ENCODE measurements at places on chromosomes 3 and 15.

DNA sequence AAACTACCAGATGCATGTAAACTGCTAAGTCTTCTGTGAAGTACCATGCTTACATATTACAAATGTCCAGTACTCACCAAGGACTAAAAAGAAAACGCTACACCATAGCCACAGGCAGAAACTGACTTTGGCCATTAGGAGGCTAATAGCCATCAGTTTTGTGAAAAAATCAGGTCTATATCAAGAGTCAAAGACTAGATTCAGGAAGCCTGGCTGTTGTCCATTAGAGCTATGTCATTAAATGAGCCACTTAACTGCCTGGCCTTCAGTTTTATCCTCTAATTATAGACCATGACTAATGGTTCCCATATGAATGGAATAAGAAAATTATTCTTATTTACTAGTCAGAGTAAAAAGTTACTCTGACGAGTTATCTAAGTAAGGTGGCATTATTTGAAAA lies 144.1 kb downstream of the VPS13C start:
- no peak for DNase-seq

- DNase-seq = no peak
These were observed 27.3 kb downstream of the CYP11A1 start for GRCh38 chr15:74340150-74340549.

DNA sequence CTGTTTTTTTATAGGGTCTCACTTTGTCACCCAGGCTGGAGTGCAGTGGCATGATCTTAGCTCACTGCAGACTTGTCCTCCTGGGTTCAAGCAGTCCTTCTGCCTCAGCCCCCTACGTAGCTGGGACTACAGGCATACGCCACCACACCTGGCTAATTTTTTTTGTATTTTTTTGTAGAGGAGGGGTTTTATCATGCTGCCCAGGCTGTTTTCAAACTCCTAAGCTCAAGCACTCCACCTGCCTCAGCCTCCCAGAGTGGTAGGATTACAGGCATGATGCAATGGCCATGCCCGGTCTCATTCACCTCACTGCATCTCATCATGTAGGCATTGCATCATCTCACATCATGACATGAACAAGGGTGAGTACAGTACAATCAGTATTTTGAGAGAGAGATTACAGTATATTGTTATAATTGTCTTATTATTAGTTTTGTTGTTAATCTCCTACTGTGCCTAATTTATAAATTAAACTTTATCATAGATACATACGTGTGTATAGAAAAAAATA lies 74.3 kb upstream of the EOMES start:
- no peak for DNase-seq

GRCh38 chr15:56019060-56019793 lies 25.8 kb upstream of the NEDD4 start:
- DNase-seq = no peak

GRCh38 chr15:27731776-27732175 lies 367.3 kb downstream of the OCA2 start:
- DNase-seq = no peak

- no peak for DNase-seq
These were observed 168.7 kb upstream of the TMCO5A start for GRCh38 chr15:37765786-37766185.

GRCh38 chr3:42871592-42872196 lies 4.0 kb downstream of the CYP8B1 start:
- DNase-seq = no peak

DNA sequence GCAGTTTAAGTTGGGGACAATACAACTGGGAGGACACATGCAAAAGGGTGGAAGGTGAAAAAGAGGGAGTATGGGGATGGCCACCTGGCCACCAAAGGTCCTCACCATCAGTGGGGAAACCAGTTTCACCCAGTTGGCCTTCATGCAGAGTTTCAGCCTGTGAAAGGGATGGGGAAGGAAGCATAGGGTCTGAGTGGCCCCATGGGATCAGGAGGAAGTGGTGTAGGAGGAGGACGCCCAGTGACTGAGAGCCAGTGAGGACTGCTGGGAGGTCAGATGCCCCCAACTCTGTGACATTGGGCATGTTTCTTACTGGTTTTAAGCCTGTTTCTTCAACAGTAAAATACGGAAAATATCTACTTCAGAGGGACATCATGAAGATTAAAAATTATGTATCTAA lies 16.3 kb downstream of the BCL2A1 start:
- no peak for DNase-seq

DNA sequence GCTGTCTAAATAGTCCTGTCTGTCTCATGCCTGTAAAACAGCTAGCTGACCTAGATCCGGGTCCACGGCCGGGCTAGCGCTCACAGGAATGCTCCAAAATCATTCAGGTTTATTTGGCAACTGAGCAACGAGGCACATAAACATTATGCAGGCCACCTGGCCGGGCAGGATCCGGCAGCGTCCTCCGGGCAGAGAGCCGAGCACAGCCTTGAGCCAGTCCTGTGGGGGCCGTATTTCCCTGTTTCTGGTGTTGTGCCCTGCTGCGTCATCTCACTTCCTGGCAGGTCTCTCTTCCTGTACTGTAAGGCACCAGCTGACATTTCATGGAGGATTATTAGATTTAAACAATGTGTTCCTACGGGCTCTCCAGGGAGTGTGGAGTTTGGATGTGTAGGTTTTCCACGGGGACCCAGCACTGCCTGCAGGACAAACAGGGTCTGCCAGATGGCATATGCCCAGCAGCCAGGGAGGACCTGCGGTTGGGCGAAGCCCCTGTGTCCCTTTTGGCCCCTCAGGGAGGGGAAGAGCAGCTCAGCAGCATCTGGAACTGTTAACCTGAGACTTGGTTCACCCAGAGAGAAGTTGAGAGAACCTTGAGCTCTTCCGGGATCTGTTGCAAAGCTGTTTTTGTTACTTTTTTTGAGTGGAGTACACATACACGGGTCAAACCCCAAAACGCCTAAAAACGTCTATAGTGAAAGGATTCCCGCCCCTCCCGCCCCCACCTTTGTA lies 16.6 kb upstream of the LRRK1 start:
- no peak for DNase-seq

DNA sequence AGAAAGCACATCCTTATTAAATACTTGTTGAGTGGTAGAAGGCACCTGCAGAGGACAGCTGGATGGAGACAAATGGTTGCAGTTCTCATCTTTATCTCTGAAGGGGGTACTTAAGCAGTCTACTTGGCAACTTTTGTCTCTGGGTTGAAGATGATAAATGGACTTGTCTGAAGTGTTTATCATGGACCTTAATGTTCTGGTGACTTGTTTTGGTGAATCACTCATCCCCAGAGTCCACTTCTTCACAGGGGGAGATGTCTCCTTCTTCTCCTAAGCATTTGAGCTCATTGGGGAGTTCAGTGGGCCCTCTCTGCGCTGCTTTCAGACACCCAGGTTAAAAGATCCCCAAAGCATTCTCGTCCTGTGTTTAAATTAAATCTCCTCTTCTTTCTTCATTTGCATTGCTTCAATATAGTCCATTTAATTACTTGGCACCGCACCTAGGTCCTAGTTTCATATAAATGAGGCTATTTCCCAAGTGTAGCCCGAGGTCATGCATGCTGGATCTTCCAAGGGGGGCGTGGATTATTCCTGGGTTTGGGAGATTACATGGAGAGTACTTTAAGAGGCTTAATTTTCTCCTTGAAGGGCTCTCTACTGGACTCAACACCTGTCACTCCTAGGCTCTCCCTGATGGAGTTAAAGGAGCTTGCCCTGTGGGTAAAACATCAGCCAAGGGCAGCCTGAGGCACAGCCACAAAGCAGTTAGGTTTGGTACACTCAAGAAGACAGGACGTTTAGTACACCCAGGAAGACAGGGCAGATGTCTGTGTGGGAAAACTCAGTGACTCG lies 239.3 kb upstream of the C2CD4B start:
- no peak for DNase-seq
